ENCODE measurements at places on chromosomes 16 and 17.

GRCh38 chr16:86379505-86379846 lies 130.9 kb upstream of the FOXF1 start:
- no peak for DNase-seq

GRCh38 chr17:80591788-80592187 lies 47.1 kb downstream of the RPTOR start:
- DNase-seq: no peak

DNA sequence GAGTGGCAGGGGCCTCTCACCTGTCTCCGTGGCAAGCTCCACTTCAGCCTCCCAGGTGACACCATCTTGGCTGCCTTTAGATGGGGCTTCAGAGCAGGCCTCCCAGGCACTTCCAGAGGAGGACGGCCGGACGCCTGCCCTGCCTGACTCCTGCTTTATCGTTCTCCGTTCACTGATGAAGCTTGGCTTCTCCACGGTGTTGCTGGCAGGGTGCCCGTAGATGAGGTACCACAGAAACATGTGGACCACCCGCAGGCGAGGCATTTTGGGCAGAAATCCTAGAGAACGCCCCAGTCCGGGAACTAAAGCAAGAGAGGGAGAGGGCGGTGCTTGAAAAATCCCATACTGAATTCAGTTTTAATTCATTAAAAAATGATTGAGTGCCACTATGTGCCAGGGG lies 54.5 kb downstream of the GTF3C1 start:
- no peak for DNase-seq

GRCh38 chr16:78605548-78606101 lies 506.2 kb downstream of the WWOX start:
- no peak for DNase-seq

GRCh38 chr17:78317794-78318400 lies 42.0 kb downstream of the SOCS3 start:
- DNase-seq: peak; percentile 15

GRCh38 chr17:32625971-32626370 lies 139.2 kb downstream of the CDK5R1 start:
- no peak for DNase-seq

DNA sequence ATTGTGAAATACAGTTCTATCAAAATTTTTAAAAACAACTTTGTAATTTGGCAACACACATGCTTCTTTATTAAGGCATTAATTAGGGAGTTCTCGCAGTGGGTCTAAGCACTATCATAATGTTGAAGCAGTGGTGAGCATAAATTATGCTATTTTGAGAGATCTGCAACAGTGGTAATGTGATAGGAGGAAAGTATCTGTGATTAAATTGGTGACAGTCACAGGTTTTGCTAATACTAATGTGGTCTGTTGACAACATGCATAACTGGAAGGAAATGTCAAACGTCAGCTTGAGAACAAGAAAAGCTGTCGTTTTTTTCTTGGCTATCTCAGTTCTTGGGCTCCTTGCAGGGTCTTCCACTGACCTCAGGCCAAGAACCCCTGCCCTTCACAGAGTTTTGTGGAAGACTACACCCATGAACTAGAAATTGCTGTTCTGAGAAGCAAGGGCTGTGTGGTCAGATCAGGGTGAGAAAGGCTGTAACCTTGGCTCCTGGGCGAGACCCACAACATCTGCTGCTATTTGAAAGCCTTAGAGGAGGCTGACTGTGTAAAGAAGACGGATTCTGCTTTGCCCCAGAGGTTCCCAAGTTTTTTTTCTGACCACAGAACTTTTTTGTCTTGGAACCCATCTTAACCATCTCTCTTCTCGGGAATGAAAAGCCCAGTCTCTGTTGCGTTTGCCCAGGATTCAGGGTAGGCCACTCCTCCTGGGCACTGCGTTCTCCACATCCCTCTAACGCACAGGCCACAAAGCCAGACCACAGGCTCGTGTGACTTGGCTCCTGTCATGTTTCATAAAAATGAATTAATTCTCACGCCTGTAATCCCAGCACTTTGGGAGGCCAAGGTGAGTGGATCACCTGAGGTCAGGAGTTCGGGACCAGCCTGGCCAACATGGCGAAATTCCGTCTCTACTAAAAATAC lies 13.9 kb downstream of the ATP2A1 start:
- no peak for DNase-seq

DNA sequence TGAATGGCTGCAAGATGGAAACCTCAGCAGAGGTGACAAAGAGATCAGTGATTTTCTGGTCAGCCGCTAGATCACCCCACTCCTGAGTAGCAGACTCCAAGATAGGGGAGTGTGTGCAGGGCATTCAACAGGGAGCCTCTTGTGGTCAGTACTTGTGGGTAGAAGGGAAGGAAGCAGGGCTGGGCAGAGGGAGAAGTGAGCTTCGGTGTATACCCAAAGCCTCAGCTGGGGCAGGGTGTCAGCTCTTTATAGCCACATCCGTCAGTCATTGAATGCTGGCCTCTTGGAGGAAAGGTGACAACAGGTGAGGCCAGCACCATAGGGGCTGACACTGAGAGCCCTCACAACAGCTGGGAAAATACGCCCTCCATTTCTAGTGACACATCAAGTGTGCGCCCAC lies 2.2 kb upstream of the SLC12A3 start:
- peak; percentile 70 for DNase-seq

DNA sequence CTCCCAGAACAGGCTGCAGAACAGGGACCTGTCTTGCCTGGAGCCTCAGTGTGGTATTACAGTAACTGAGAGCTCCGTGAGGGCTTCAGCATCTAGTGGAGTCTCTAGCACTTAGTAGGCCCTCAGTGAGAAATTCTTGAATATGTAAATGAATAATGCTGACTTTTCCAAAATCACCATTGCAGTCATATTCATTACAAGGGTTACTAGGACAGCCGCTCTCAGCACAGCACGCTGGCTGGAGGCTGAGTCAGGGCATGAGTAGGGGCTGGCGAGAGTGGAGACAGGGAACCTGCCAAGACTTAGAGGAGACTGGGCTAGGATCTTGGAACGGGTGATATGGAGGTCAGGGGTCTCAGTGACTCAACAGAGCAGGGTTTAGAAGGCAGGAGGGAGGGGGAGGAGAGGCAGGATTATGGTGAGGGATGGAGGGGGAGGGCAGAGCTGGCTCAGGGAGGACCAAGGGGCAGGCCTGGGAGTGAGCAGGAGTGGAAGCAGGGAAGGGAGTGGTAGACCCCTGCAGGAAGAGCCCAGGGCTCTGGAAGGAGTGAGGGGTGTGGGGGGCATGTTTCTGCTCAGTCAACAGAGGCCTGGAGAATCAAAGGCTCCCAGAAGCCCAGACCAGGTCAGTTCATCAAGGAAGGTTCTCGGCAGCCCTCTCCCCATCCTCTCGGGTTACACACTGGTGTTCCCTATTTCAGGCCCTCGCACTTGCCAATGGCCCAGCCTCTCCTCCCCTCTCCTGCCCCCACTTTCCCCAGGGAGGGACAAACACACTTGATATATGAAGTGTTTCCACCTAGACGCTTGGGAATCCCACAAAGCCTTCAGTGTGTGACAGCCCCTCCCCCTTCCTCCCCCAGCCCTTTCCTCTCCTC lies 42.3 kb downstream of the FZD2 start:
- no peak for DNase-seq

DNA sequence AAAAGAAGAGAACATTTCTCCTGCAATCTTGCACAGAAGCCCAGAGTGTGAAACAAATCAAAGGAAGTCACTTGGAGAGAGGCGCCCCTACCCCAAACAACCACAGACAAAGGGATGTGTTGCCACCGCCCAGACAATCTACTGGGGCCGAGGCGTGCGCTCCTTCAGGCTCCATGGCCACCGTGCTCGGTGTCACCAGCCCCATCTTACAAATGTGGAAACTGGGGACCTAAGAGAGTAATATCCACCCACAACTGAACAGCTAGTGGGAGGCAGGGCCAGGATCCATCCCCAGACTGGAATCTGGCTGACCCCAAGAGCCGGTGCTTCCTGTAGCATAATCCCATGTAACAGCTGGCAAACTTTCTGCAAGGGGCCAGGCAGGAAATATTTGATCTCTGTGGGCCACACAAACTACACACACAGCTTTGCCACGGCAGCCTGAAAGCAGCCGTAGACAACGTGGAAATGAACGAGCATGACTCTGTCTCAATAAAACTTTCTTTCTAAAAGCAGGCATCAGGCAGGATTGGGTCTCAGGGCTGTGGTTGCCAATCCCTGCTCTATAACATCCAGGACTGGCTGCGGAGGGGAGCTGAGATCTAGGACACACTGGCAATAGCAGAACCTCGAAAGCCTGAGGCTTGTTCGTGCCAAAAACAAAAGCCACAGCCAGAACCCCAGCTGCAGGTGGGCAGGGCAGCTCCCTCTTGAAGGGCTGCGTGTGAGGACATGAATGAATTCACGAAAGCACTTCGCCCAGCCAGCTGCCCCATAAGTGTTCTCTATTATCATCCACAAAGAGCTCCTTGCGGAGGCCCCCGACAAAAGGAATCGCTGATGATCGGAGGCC lies 26.6 kb upstream of the GINS2 start:
- peak; percentile 25 for DNase-seq

DNA sequence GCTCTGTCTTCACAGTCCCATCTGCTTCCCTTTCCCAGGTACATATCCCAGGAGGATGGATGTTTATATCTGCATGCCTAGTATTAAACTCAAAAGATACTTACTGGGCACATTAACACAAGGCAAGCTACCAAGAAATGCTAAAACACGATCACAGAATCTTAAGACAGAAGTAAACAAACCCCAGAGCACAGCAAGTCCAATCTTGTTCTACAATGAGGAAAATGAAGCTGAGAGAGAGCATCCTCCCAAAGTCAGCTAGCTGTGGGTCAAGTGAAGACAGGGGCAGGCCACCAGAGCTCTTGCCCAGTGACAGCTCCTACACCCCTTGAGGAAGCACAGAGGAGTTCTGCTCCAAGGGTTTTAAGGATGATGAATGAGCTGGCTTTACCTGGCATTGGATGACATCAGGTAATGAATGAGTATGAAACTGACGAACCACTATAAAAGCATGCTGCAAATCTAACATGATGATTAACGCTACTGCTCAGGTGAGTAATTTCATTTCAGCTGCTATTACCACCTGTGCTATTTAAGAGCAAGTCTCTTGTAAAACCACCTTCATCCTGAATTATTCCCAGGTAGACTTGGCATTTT lies 20.3 kb downstream of the XPO6 start:
- DNase-seq: no peak

GRCh38 chr17:51164911-51165679 lies 1.1 kb upstream of the NME2 start:
- no peak for DNase-seq

- DNase-seq: no peak
These were observed 13.8 kb upstream of the GFAP start for GRCh38 chr17:44928950-44929720.

DNA sequence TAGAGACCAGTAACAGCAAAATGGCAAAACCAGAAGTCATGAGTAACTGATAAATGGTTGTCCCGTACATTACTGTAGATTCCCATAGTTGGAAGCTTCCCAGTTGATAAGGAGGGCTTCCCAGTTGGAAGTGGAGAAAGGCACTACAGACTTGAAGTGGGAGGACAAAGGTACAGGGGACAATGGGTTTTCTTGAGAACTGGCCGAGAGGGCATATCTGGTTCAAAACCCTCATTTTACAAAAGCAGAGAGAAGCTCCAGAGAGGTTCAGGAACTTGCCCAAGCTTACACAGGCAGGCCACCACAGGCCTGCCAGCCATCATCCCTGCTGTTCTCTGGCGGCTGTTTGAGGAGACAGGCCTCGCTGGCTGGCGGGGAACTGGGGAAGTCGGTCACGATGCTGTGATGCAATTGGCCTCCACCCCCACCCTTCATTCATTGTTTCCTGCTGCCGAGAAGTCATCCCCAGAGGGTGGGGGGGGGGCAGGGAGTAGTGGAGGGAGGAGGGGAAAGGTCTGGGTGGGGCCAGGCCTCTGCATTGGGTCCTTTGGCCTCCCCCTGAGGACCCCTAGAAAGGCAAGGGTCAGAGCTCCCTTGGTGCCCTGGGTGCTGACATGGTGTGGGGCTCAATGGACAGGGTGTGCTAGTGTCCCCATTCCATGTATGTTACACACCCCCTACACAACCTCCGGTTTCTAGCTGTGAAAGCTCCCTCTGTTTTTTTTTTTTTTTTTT lies 3.0 kb downstream of the UBALD2 start:
- peak; percentile 92 for DNase-seq

GRCh38 chr16:89257281-89257731 lies 39.8 kb downstream of the ZNF778 start:
- DNase-seq: peak; percentile 6

GRCh38 chr17:62931101-62931500 lies 34.9 kb upstream of the TANC2 start:
- no peak for DNase-seq

- DNase-seq: peak; percentile 30
These were observed 42.4 kb upstream of the LONP2 start for GRCh38 chr16:48201515-48202201.

- DNase-seq: no peak
These were observed 547.2 kb downstream of the KCNJ2 start for GRCh38 chr17:70716551-70716950.

DNA sequence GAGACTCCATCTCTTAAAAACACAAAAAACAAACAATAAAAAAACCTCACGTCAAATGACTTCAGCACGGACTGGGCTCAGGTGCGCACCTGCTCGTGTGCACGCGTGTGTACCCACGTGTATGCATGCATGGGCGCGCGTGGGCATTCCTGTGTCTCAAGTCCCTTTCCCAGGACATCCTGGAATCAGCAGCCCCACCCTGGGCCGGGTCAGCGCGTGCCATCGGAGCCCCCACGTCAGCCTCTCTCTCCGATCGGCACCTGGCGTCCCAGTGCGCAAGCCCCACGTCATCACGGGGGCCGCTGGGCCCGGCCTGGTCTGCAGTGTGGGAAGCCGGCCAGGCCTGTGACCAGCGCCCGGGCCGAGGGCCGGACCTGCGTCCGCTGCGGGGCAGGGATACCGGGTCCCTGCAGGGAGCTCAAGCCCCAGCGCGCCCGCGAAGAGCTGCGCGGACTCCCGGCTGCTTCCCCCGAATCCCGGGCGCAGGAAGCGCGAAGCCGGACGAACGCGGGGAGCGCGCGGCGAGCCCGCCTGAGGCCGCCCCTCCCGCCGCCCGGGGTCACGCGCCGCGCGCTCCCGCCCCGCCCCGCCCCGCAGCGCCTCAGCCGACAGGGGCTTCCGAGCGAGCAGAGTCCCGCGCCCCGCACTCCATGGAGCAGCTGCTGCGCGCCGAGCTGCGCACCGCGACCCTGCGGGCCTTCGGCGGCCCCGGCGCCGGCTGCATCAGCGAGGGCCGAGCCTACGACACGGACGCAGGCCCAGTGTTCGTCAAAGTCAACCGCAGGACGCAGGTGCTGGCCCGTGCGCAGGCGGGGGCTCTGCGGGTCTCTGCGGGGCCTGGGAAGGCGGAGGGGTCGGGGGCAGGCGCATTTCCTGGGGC lies at the start of gene FN3K:
TSS of gene FN3K (plus strand) at position 629 of the 880 bp plus-strand sequence. CDS start at position 651, 22 bp downstream.
- DNase-seq: peak; percentile 65

GRCh38 chr17:4440690-4441686 lies 7.2 kb downstream of the SPNS3 start:
- DNase-seq: no peak

GRCh38 chr16:13012601-13013000 lies 111.2 kb downstream of the SHISA9 start:
- DNase-seq: no peak

GRCh38 chr17:7927596-7927995 lies 2.1 kb downstream of the KCNAB3 start:
- DNase-seq: no peak

DNA sequence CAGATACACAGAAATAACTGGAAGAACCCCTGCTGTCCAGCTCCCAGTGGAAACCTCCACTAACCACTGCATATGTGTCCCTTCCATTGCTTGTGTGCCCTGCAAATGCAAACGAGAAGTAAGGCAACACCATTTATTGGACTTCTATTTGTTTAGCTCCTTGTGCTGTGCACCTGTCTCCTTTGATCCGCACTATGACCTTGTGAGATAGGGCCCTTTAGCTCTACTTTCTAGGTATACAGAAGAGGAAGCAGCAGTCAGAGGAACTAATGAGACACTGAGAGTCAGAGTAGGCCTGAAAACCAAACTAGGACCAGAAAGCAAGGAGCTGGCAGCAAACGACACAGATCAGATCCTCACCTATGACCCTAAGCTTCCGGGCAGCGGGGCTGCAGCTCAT lies 22.4 kb downstream of the SOX9 start:
- no peak for DNase-seq
